ENCODE measurements at places on chromosomes 11 and 22.

GRCh38 chr11:109247071-109247470 is 174.9 kb upstream of the C11orf87 start:
- no peak for DNase-seq

- DNase-seq: no peak
These were observed 69.9 kb downstream of the PTPRJ start for GRCh38 chr11:48050304-48050703.

- DNase-seq: no peak
These were observed 5.8 kb upstream of the TUB start for GRCh38 chr11:8075119-8075726.

GRCh38 chr11:118061586-118062125 is 15.2 kb upstream of the TMPRSS4 start:
- no peak for DNase-seq

DNA sequence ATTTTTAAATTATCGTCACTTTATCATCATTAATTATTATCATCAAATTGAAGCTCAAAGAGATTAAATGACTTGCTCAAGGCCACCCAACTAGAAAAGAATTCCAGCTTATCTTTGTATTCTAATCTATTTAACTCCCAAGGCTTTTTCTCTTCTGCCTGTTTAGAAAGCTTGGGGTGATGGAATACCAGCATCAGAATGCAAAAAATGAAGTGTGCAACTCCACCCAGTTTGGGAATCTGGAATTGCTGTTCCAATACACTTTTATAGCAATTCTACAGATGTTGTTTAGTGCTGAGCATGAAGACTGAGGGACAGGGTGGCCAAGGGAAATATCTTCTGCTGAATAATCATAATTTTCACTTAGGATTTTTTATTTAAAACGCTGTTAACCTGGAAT is 97.2 kb upstream of the FIBIN start:
- no peak for DNase-seq

DNA sequence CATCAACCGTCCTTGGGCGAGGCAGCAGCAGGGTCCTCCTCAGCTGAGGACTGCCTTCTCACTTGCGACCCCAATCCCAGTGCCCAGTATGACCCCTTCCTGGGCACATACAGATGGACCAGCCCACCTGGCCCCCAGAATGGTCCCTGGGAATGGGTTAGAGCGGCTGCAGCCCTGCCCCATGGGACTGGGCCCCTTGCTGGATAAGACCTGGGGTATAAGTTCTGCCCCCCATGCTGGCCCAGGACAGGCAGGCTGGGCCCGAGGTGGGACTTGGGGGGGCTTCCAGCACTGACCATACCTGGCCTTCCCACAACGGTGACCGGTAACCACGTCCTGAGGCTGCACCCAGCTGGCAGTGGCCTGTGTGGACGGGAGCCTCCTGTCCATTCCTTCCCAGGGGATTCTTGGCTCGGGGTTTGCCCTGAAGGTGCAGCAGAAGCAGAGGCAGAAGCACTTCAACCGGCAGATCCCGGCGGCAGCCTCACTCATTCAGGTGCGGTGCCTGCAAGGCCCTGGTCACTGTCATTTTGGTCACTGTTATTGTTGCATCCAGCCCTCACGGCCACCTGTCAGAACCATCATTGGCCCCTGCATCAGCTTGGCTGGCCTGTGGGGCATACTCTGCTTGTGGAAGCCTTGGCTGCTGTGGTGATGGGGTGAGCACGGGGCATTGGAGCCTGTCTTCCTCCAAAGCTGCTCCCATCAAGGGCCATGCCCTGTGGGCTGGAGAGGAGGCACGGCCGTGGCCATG is 114.8 kb downstream of the KCNQ1OT1 start:
- no peak for DNase-seq

DNA sequence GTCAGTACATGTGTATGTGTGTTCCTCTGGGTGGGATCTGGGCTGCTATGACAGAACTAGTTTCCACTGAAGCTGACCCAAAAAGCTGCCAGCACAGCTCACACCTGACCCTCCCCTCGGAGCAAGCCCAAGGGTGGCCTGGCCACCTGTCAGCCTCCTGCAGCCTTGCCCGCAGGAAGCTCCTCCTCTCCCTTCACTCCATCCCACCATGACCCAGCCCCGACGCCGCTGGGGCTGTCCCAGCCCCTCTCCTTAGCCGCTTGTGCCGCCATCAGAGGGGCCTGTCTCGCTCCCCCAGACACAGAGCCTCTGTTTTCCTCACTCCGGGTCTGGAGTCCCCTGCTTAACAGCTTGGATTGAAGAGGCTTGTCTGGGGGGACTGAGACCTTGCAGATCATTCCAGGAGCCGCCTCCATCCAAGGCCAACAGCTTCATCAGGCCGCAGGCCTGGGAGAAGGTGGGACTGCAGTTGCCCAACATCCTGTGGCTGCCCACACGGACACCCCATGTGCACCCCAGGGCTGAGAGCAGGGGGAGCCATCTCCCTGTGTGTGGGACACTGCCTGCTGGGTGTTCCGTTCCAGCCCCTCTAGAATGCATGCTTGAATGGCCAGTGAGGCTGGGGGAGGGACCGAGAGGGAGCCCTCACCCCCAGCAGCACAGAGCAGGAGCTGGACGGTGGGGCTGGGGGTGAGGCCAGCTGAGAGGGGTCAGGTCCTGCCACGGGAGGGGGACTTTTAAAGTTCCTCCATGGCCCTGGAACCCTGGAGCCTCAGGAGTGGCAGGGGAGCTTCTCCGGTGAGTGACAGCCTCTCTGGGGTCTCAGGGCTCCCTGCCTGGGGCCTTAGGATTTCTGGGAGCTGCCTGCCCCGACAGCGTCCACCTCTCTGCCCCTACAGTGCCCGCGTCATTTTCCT is 696 bp downstream of the MRGPRF start:
- no peak for DNase-seq

- no peak for DNase-seq
These were observed 58.7 kb upstream of the NCAM1 start for GRCh38 chr11:112902361-112903011.

GRCh38 chr11:47325271-47326041 is 27.0 kb downstream of the MYBPC3 start:
- DNase-seq: peak; percentile 46

GRCh38 chr11:35887737-35888136 is 56.1 kb upstream of the LDLRAD3 start:
- DNase-seq: no peak

- DNase-seq: no peak
These were observed 4.5 kb upstream of the CREB3L1 start for GRCh38 chr11:46272816-46273427.

DNA sequence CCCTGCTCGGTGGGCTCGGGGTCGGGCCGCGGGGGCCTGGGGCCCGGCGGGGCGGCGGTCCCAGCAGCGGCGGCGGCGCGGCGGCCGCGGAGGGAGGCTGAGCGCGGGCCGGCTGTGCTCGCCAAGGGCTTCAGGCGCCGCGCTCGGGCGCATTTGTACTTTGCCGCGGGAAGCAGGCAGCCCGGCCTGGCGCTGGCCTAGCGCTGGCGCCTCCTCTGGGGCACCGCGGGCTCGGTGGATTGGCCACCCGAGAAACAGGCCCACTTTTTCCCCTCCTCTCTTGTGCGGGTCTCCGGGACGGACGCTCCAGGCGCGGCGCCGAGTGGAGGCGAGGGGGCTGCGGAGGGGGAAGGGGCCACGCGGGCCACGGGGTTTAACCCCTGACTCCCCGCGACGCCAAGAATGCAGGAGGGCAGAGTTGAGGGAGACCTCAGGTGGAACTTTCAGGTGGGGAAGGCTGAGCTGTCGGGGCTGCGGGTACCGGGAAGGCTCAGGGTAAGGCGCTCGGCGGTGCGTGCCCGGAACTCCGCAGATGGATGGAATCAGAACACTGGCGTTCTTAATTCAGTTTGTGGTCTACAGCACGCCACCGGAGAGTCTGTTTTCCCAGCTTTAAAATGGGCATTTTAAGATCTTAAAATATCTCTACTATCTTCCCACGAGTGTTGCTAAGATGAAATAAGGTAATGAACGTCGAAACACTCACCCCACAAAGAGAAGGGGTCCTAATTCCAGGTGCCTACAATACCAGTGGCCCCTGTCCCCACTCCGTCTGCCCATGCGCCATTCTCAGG is at the start of gene CHRDL2:
TSS of gene CHRDL2 (minus strand) at position 126 of the 794 bp plus-strand sequence. CDS start 538 bp downstream, outside the sequence.
- DNase-seq: no peak

Data from G401 (cell line).